Right renal cortex interstitium (tissue), 3 donors: ENCODE measurements at places on chromosomes 5 and 9.

- no peak for DNase-seq
These were observed 23.2 kb downstream of the SLC31A1 start for GRCh38 chr9:113244556-113244955.

DNA sequence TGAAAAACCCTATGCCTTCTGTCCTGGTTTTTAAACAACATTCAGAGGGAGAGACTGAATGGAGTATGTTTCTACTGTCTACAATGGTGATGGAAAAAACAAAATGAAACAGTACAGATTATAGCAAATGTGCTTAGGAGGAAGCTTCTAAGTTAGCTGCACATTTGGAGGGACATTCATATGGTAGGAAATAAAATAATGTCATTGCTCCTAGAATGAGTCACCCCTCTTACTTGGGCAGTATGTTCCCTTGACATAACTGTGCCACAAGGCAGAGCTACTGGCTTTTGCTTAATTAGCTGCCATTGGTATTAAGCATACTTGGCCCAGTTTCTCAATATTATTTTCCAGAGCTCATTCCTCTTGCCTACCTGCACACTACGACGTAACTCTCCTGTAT lies 128.9 kb downstream of the GDNF start:
- DNase-seq, result no peak

- no peak for DNase-seq
These were observed 33.4 kb downstream of the LPCAT1 start for GRCh38 chr5:1490376-1490775.

GRCh38 chr9:1580215-1580614 lies 434.9 kb upstream of the SMARCA2 start:
- no peak for DNase-seq
